ENCODE measurements at places on chromosomes 11 and 22. TPM values are rescaled to one million over a fixed set of nuclear protein-coding genes. Genes with fewer than 3 reads are reported as not detected.

DNA sequence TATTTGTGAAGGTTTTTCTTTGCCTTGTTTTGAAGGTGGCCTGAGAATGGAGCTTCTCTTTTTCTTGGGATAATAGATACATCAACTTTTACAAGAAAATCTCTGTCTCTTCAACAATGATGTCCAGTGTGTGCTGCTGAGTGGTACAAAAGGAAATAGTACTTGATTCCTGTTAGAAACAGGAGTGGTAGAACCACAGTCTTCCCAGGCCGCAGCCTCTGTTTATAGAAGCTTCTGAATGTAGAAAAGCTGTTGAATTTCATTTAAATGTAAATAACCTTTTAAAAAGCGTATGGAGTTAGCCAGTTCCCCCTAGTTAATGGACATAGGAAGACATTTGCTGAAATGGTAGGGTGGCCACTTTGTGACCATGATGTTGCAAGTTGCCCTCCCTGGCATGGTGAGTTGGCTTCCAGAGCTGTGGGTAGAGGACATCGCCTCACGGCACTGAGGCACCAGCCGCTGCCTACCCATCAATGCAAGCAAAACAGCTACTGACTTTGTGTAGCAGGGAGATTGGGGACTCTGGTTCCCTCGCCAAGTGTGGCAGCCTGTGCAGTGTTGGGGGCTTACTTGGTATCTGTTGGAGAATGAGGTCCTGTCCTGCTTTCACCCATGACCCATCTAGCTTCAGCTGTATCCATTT, 31.6 kb downstream of the C11orf91 start:
- no peaks in the 10 kb centered on the region for H3K4me1 ChIP-seq

- peaks cover 2% of the 10 kb centered on the region for H3K27me3 ChIP-seq
- no peaks in the 10 kb centered on the region for H3K36me3 ChIP-seq
- DNase-seq, result no peak
- H3K4me1 ChIP-seq, result no peaks in the 10 kb centered on the region
- H3K4me3 ChIP-seq, result peak overlapping the region; percentile 24
- H3K27ac ChIP-seq, result peak overlapping the region; percentile 67
Measured at GRCh38 chr22:41561335-41561734, 525 bp downstream of the CSDC2 start.

DNA sequence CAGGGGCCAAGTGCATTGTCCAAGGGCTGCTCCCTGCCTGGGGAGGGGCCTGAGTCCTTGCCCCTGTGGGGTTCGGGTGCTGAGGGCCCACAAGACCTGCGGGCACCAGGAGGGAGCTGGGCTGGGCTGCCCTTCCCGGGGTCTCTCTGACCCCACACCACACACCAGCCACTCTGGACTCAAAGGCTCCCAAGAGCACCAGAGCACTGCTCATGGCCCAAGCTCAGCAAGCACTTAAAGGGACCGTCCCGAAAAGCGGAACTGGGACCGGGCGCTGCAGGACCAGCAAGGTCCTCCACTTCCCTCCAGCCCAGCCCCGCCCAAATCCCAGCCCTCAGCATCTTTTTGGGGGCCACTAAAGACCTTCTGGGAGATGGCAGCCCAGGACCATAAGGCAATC, 5.3 kb downstream of the LSP1 start:
- H3K27me3 ChIP-seq, result no peaks in the 10 kb centered on the region
- no peak for DNase-seq
- no peaks in the 10 kb centered on the region for H3K4me1 ChIP-seq
- H3K36me3 ChIP-seq, result no peaks in the 10 kb centered on the region

GRCh38 chr11:78344676-78345075, 72.9 kb downstream of the GAB2 start:
- H3K27me3 ChIP-seq, result no peaks in the 10 kb centered on the region
- DNase-seq, result no peak
- no peak overlapping the region for H3K27ac ChIP-seq
- H3K4me3 ChIP-seq, result no peak overlapping the region

DNA sequence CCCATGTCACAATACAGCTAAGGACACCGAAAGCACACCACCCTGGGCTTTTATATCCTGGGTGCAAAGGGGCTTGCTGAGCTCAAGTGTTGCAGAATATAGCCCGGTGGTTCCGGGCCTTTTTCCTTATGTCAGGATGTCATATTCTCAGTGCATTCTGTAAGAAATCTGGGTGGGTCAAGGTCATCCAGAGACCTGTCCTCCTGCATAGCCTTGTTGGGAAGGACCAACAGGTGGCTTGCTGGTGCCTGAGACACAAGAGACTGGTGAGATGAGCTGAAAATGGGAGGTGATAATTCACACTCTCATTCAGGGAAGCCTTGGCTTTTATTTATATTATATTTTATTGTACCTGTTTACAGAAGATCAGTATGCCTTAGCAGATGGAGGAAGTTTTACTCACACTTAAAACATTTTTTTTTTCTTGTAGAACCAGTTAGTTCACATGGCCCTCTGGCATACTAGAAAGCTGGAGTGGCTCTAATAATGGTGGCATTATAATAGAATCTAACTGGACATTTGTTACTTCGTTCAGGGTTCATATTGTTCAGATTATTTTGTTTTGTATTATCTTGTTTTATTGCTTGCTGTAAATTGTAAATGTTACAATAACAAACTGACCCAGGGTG, 14.6 kb upstream of the TMEM123 start:
- H3K36me3 ChIP-seq, result no peaks in the 10 kb centered on the region
- H3K4me1 ChIP-seq, result peaks cover 5% of the 10 kb centered on the region
- no peak overlapping the region for H3K4me3 ChIP-seq
- H3K27me3 ChIP-seq, result no peaks in the 10 kb centered on the region

GRCh38 chr22:50456026-50456425, 18.8 kb downstream of the SBF1 start:
- H3K4me3 ChIP-seq, result no peak overlapping the region
- peaks cover 7% of the 10 kb centered on the region for H3K4me1 ChIP-seq
- H3K36me3 ChIP-seq, result peaks cover 44% of the 10 kb centered on the region
- DNase-seq, result no peak

DNA sequence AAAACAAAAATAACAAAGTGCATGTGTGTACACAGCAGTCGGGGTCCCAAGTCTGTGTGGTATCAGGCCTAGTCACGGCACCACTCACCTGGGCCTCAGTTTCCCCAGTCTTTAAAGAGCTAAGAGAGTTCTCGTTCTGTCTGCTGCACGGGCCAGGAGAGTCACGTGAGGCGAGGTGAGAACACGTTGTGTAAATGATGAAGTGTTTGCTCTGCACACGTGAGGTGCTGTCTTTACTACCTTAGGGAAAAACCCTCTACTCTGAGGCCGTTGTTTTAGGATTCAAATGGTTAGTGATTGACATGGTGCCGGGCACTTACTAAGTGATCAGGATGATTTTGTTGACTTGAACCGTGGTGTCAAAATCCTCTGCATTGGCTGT, 86.5 kb upstream of the PPARA start:
- H3K27ac ChIP-seq, result peak overlapping the region; percentile 100
- H3K4me3 ChIP-seq, result no peak overlapping the region
- DNase-seq, result peak; percentile 61
- no peaks in the 10 kb centered on the region for H3K27me3 ChIP-seq
- H3K4me1 ChIP-seq, result peaks cover 11% of the 10 kb centered on the region

DNA sequence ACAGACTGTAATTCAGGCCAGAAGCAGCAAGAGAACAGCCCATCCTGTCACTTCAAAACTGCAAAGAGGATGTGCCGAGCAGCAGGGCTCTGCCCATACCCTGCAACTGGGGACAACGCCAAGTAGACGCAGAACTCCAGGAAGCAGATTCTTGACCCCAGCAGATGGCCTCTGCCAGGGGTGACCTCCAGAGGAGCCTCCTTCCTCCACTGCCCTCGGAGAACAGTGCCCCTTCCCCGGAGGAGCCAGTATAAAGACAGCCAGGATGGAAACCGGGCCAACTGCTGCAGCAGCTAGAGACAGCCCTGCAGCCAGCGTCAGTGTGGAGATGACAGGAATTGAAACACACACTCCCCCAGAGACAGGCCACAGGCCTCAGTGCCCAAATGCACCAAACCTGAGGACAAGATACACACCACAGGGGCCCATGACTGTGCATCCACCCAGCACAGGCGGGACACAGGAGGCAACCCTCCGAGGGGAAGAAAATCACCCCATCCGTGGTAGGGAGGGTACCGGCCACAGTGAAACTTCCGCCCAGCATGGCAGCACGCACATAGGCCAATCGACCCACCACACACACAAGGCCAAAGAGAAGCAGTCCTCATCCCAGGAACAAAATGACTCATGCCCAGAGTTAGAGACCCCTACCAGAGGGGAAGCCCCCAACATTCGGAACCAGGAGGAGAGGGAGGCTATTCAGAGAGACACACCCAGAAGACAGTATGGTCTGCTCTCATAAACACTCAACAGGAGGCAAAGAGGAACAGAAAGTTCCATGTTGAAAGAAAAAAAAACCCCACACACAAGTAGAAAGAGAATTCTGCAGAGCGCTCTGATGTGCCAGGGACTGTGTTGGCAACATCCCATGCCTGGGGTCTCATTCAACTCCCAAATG, 5.6 kb downstream of the AHNAK start:
- H3K4me1 ChIP-seq, result peaks cover 49% of the 10 kb centered on the region
- H3K27ac ChIP-seq, result peak overlapping the region; percentile 97
- H3K27me3 ChIP-seq, result no peaks in the 10 kb centered on the region
- H3K36me3 ChIP-seq, result no peaks in the 10 kb centered on the region
- DNase-seq, result no peak

GRCh38 chr11:107821199-107821927, 37.2 kb downstream of the SLC35F2 start:
- H3K36me3 ChIP-seq, result no peaks in the 10 kb centered on the region
- no peak for DNase-seq
- H3K27me3 ChIP-seq, result no peaks in the 10 kb centered on the region
- H3K4me3 ChIP-seq, result no peak overlapping the region

DNA sequence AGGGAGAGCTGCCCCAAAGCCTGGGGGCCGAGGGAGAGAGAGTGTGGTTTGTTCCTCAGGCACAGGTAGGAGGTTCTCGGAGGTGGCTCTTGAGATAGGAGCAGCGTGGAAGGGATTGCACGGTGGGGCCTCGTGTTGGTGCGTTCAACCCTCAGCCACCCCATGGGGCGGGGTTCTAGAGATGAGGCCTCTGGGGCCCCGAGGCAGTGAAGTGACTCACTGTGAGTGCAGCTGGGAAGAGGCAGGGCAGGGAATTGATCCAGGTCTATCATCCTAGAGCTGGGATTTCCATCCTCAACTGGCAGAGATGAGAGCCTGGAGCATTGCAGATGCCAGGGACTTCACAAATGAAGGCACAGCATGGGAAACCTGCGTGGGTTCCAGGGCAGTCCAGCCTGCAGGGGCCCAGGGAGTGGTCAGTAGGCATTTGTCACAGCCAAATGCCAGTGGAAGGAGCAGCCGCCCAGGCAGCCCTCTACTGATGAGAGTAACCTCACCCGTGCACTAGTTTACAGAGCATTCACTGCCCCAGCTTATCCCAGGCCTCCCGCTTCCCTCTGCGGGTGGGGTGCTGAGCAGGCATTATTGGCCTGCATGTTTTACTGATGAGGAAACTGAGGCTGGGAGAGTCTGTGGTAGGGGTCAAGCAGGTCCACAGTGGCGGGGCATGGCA, 5.1 kb upstream of the SMARCB1 start:
- no peaks in the 10 kb centered on the region for H3K4me1 ChIP-seq
- H3K4me3 ChIP-seq, result no peak overlapping the region
- no peak for DNase-seq
- H3K27ac ChIP-seq, result no peak overlapping the region
- no peaks in the 10 kb centered on the region for H3K27me3 ChIP-seq
- H3K36me3 ChIP-seq, result no peaks in the 10 kb centered on the region

- no peak overlapping the region for H3K27ac ChIP-seq
- no peaks in the 10 kb centered on the region for H3K27me3 ChIP-seq
- H3K36me3 ChIP-seq, result peaks cover 16% of the 10 kb centered on the region
- H3K4me1 ChIP-seq, result no peaks in the 10 kb centered on the region
- DNase-seq, result no peak
- H3K4me3 ChIP-seq, result no peak overlapping the region
Measured at GRCh38 chr22:24169439-24170058, 11.7 kb upstream of the SUSD2 start.

DNA sequence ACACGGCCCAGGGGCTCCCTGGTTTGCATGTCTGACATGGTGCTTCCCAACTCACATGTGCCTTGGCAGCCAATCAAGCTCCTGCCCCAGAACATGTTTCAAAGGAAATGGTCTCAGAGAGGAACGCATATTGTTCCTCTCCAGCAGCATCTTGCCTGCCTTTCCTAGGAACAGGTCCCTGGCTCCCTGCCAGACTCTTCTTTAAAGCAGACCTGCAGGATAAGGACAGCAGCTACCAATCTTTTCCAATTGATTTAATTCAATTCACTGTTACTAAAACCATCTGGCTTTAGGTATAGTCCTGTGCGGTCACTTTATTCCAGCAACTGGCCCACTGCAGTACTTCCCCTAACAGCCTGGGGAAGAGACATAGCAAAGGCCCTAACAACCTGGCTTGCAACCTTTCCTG, 79.9 kb downstream of the AMBRA1 start:
- peaks cover 8% of the 10 kb centered on the region for H3K4me1 ChIP-seq
- peak; percentile 73 for DNase-seq
- H3K4me3 ChIP-seq, result no peak overlapping the region

DNA sequence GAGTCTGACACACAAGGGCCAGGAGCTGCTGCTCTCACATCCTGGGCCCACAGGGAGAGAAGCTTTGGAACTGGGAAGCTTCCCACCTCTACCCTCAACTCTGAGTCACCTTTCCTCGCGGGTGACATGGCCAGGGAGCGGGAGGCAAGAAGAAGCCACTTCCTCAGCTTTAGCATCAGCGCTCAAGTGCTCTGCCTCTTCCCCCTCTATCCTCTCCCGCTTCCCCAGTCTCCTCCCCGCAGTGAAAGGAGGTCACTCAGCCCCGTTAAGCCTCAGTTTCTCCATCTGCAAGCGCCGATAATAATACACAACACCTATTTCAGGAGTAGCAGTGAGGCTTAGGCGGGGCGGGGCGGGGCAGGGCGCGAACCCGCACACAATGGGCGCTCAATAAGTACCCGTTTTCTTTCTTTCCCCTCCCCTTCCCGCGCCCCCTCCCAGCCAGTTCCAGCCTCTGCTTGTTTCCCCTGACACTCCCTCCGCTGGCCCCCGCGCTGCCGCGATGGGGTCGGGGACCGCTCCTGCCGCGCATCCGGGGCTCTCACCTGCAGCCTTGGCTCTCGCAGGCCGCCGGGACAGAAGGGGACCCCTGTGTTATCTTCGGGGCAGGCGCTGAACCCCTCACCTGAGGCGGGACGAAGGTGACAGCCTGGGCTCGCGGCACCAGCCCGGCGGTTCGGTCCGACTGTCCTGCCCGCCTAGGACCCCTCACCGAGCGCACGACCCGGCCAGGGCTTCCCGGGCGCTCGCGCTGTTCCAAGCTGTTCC, 892 bp downstream of the GDPD5 start:
- H3K4me1 ChIP-seq, result peaks cover 2% of the 10 kb centered on the region
- H3K36me3 ChIP-seq, result no peaks in the 10 kb centered on the region
- peak overlapping the region; percentile 56 for H3K4me3 ChIP-seq
- H3K27ac ChIP-seq, result peak overlapping the region; percentile 39
- DNase-seq, result no peak

The PANX2 gene
- 9.5 TPM for total RNA-seq

The HTR3B gene
- not detected for total RNA-seq

The CECR2 gene
- 10.1 TPM for total RNA-seq

The CHRDL2 gene
- total RNA-seq, result 9.1 TPM

The KCNC1 gene
- not detected for total RNA-seq

The LRRC4C gene
- not detected for total RNA-seq

The CDC42BPG gene
- total RNA-seq, result 24.0 TPM

Measured in prostate gland (tissue), 2 donors.